MV-4-11 (cell line): ENCODE measurements at places on chromosomes 16 and 17.
A peak's percentile ranks its signal among the peaks of the same experiment; 100 is the strongest.

DNA sequence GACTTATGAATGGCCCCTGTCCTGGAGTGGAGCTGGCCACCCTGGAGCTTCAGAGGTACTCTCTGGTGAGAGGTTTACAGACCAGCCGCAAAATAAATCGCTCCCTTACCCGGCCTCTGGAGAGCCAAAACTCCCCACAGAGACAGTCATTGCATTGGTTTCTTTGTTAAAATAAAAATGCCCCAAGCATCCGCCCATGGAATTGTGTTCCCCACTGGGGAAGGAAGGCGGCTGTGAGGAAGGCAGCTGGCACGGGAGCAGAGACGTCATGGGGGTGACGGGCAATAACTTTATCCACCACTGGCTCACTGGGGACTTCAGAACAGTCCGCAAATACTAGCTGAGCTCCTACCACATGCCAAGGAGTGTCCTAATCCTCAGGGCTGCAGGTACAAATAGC is 266.2 kb upstream of the FOXF1 start:
- no peak for DNase-seq

- DNase-seq, result no peak
These were observed 106.6 kb downstream of the MRTFB start for GRCh38 chr16:14177704-14178103.

- no peak for DNase-seq
These were observed 52.9 kb upstream of the MAF start for GRCh38 chr16:79653373-79653891.

GRCh38 chr17:38867179-38867967 is 2.5 kb upstream of the LASP1 start:
- peak; percentile 84 for DNase-seq

DNA sequence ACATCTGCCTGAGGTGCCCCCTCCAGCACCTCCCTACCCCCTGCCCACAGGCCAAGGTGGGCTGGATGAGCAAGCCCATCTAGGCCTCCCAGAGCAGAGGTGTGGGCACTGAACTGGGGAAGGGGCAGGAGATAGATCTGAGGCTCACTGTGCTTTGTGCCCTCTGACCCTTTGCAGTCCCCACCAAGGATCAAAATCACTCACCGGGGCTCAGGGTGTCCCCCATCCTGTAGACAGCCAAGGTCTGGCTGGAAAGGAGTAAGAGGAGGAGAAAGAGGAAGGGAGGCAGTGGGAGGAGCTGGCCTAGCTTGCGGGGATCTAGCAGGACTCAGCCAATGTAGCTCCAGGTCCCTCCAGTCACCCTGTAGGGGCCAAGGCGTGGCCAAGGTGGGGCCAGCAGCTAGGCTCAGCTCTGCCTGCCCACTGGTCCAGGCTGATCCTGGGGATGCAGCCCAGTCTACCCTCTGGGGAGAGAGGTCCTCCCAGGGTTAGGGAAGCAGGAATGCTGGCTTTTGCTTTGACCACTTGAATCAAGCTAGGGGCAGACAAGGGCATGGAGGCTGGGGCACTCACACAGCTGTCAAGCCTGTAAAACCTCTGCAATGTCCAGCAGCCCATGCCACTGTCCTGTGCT is 1.8 kb downstream of the SLC12A4 start:
- DNase-seq, result peak; percentile 51

DNA sequence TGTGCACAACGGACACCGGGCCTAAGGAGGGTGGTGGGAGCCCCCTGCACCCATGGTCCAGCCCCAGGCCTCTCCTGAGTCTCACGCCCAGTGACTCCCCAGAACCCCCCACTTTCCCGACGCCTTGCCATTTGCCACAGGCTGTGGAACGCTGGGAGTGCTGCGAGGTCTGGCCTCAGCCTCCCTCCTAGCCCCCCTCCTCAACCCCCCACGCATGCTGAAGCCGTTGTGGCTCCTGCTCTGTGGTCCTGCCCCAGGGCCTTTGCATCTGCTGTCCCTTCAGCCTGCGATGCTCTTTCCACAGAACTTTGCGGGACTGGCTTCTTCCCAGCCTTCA is 226.0 kb upstream of the GSE1 start:
- DNase-seq, result no peak

DNA sequence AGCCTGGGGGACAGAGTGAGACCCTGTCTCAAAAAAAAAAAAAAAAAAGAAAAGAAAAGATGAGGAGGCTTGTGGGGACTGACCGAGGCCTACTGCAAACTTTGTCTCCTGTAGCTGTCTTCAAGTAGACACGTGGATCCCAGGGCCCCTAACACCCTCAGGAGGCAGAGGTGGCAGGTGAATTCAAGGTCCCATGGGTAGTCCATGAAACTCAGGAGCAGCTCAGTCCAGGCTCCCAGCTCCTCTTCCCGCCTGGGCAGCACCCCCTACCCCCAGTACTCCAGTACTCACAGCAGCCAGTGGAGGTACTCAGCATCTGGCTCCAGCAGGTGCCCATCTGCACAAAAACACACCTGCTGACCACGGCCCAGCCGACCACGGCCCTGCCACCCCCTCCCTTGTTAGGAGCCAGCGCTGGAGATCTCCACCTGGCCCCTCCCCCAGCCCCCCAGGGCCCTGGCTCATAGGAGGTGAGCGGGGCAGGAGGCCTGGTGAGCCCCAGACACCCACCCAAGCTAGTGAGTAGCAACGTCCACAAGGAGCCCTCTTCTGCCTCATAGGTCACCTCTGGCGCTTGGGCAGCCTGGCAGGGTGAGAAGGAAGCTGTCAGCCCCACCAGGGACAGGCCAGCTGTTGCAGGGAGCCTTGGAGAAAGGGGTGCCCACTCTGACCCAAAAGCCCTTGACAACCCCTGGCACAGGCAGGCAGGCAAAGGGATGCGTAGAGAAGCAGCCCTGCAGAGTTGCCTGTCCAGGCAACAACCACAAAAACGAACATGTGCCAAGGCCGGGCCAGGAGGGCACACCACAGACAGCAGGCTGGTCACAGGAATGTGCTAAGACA is 3.8 kb downstream of the MRPL38 start:
- DNase-seq, result no peak

DNA sequence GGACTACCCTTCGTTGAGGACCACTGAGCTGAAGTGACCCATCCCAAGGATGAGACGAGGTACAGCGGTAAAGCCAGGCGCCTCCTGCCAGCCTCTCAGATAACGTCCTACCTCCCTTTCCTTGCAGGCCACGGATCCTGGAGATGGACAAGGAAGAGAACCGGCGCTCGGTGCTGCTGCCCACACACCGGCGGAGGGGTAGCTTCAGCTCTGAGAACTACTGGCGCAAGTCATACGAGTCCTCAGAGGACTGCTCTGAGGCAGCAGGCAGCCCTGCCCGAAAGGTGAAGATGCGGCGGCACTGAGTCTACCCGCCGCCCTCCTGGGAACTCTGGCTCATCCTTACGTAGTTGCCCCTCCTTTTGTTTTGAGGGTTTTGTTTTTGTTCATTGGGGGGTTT is 17.3 kb upstream of the LLGL1 start:
- DNase-seq, result no peak

DNA sequence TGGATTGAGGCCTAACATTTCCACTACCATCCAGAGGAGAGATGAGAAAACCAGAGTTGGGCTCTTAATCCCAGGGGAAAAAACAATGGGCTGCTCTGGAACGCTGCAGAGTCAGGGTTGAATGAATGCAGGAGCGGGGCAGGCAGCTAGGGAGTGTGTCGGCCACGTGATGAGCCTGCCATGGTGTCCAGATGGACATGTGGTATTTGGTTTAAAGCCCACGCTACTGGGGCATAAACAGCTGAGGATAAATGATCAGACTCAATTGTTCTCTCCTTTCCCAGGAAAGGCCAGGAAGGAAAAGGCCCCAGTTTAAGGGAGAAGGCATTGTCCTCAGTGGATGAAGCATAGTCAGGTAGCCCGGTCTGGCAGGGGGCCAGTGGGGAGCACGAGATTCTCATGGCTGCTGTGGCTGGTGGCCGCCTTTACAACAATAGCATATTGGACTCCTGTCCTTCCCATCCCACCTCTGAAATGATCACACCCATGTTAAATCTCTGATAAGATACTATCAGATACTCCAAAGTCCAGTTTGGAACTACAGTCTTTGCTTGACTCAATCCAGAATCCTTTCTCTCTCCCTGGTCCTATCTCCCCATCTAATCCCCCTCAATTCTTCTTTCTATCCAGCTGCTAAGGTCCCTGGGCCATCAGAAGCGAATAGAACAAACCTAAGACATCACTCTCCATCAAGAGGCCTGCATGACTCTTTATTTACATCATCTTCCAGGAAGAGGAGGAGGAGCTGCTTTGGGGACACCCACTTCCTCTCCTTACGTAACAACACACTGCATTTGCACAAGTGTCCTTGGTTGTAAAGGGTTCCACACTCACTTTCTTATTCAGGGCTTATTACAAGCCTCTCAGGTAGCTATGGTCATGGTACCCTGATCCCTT is 20.4 kb downstream of the CA4 start:
- peak; percentile 85 for DNase-seq

DNA sequence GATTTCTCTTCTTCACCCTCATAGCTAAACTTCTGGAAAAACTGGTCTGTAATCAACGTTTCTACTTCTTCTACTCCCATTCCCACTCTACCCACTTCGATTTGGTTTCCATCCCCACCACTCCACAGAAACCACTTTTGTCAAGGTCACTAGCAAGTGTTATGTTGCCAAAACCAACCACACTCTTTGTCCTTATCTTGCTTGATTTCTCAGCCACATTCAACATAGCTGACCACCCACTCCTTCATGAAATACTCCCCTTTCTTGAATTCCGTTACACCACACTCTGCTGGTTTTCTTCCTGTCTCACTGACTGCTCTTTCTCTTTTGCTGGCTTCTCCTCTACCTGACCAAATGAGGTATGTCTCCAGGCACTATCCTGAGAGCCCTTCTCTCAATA is 11.9 kb downstream of the IKZF3 start:
- DNase-seq, result no peak

DNA sequence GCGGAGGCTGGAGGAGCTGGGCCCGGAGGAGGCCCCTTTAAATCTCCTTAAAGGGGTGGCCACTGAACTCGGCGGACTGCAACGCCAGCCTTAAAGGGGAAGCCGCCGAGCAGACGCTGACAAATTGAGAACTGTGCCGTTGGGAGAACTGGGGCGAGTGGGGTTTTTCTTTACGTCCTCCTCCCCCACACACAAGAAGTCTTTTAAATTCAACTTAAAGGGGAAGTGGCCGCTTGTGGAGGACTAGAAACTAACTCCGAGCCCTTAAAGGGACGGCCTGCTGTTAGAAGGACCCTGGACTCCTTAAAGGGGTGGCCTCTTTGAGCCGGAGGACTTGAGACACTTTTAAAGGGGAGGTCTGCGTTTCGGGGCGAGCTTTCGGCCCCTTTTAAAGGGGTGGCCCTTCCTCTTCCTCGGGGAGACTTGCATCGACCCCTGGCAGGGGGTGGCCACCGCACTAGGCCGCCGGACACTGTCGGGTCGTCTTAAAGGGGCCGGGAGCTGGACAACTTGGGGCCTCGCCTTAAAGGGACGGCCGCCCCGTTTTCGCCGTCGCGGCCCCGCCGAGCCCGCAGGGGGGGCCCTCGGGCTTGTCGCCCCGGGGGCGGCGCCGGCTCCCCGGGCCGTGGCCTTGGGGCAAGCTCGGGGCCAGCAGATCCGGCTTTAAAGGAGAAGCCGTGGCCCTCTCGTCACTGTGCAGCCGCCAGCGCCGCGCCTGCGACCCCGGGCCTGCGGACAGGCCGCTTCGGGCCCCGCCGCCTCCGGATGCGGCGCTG is 688 bp downstream of the FBRS start:
- DNase-seq, result peak; percentile 98

DNA sequence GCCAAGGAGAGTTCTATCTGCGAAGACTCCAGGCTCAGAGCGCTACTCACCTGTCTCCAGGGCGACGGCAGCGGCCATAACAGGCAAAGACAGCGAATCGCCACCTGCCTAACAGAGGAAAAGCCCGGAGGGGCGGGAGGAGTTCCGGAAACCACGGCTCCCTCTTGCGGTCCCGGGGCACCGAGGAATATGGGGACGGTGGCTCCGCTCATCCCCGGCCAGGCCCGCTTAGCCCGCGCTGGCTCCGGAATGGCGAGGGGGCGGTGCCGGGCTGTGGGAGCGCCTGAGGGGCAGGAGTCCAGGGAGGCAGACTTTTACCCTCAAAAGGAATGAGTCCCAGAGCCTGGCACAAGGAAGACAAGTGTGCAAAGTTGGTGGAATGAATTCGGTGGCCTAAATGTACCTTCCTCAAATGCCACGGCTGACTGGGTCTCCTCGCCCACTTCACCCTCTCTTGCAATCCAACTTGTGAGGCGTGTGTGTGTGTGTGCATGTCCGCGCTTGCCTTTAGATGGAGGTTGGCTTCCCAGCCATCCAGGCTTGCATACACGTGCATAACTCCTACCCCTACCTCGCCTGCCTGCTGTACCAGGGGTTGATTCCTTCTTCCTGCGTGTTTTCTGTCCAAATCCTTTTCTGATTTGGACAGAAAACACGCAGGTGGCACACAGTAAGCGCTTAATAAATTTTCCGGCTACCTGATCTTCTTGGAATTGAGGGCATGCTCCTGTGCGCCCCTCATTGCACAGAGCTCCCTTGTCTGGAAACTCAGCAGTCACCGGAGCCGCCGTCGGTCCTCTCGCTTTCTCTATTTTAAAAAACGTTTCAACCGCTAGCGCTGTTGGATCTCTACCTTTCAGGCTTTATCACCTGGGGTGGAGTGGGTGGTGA is 3.5 kb downstream of the C17orf100 start:
- DNase-seq, result no peak

DNA sequence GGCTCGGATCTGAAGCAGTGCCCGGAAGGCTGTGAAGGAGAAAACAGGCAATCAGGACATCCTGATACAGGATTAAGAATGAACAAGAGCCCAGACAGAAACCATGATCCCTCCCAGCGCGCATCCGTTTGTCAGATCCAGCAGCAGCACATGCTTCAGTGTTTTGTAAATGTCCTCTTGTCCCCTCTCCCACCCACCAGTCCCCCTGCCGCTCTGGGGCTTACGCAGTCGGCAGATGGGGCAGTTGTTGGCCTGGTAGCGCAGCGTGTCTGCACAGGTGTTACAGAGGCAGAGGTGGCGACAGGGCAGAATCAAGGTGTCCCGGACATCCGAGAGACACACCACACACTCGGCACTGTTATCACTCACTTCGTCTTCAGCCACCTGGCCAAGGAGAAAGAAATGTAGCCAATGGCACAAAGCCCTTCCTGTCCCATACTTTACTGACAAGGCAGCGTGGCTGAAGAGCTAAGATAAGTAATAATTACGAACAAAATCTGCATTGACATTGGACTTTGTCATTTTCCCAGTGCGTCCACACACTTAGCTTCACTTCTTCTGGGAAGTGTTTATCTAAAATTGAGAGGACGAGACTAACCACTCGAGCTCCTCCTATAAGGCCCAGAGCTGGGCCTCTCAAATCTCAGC is 20.7 kb upstream of the FOXJ1 start:
- DNase-seq, result no peak
